ENCODE measurements at places on chromosomes 6 and 20.

DNA sequence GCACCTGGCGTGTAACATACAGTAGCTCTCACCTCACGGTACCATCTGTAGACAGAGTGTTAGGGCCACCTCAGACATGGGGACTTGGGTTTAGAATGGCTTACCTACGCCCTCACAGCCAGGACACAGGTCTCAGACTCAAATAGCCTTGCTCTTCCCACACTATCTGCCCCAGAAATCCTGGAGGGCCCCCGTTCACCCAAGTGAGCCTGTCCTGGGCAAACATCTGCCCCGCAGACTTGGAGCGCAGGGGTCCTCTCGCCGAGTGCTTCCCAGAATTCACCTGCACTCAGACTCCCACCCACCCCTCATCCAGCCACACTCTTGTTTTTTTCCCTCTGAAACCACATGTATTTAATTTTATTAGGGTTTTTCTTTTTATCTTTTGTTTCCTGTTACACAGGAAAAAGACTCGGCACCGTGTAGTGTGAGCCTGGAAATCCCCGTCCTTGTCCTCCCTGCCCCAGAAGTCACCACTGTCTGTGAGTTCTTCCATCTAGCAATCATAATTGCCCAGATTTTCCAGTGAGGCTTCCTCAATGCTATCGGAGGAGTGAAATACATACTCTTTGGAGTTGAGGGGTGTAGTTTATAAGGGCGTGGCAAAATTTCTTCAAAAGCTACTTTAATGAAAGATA is 17.1 kb upstream of the MAP1LC3A start:
- DNase-seq = no peak

DNA sequence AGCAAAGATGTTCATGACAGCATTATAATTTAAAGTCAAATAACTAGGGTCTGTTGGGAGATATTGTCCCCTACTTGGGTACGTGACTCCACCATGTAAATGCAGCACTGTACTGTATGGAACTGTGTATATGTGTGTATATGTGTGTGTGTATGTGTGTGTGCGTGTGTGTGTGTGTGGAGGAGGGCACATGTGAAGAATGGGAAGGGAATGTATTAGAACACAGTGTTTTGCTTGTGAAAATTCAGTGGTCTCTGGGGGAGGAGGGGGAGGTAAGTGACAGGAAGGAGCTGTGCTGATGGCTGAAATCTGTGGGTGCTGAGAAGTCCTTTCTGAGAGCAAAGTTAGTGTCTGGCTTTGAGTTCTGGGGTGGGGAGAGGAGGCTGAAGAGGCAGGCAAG is 23.9 kb upstream of the VEGFA start:
- no peak for DNase-seq

DNA sequence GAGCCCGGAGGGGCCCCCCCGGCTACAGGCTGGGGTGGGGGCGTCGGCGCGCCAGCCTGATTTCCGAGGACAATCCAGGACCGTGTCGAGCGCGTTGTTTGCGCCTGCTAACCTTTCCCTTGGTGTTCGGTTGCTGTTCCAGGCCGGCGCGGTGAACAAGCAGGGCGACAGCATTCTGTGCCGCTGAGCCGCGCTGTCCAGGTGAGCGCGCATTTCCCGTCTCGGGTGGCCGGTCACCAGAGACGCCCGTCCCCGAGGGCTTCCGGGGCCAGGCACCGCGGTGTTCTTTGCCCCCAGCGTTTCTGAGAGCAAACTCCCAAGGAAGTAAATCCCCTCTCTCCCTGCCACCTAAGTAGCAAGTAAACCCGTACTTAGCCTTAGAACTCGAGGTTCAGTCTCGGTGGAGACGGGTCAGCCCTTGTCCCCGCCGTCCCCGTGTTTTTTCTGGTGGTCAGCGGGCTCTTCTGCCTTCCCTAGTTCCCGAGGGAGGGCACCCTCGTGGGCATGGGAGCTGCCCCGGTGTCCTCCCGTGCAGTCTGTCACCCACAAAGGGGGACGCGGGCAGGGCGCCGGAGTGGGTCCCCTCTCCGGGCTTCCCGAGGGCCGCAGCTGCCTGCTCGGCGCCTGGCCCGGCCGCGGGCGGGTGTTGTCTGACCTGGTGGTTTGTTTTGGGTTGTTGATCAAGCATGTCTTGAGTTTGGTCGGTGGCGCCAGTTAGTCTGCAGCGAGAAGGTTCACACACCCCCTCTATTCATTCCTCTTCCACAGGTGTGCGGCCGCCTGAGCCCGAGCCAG is 1.5 kb downstream of the ID4 start:
- no peak for DNase-seq

DNA sequence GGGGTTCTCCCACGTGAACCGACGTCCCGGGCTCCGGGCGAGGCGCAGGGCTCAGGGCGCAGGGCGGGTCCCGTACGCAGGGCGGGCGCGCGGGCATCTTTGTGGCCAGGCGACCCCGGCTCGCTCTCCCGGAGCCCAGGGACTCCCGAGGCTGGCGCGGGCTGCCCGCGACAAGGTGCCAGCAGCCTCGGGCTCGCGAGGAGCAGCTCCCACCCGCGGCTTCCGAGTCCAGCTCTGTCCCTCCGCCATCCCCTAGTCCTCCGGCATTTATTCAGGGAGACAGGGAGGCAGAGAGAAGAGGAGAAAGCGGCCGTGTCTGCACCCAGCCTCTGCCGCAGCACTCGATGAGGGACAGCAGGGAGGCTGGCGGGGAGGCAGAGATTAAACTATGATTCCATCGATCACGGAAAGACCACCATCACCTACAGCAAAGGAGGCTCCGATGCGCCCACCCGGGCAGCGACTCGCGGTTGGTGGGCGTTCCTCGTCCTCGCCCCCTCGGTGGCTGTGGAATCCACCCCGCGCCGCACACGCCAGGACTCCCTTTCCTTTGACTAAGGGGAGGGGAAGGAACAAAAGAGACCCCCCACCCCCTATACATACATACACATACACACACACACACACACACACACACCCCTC is 1.1 kb downstream of the RGS17 start:
- DNase-seq = no peak

- no peak for DNase-seq
Measured at GRCh38 chr6:132948889-132949288, 134.5 kb downstream of the RPS12 start.

- no peak for DNase-seq
Measured at GRCh38 chr20:59325142-59325523, 24.7 kb downstream of the EDN3 start.

GRCh38 chr6:116096979-116097816 is 3.5 kb upstream of the NT5DC1 start:
- no peak for DNase-seq

DNA sequence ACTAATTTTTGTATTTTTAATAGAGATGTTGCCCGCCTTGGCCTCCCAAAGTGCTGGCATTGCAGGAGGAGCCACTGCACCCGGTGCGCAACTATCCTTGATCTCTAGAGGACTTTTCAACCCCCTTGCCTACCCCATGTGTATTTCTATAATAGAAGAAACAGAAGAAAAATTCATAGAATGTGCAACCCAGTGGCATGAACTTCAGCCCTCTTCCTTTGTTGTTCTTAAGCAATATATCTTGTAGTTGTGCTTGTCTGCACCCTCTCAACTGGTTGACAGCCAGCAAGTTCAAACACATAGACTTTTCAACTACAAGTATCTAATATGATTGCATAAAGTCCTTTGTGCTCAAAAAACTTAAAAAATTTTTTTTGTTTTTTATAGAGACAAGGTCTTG is 72.3 kb upstream of the NCOA3 start:
- DNase-seq = no peak

- no peak for DNase-seq
Measured at GRCh38 chr6:142334294-142334693, 32.5 kb downstream of the ADGRG6 start.

DNA sequence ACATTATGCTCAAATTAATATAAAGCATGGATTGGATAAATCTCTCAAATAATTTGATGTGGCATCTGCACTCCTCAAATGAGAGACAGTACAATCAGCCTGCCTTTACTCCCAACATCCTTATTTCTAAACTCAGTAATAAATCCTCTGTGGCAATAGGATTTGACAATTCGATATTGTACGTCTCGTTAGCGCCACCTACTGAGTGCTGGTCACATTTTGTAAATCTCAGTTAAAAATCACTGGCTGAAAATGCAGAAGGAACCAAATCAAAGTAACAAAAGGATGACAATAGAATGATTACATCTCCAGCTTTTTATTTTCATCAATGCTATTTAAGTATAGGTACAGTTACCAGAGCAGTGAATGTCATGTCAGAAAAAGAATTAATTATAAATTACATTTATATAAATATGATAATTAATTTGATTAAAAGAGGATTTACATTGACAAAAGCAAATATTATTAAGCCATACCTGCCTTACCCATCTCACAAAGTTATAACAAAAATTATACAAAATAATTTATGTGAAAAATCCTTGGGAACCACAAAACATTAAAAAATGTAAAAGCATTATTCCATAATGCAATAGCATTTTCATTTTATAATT is 20.2 kb upstream of the GJE1 start:
- no peak for DNase-seq
